AG04450 (cell line): ENCODE measurements at places on chromosomes 2 and 18.

- DNase-seq = no peak
Measured at GRCh38 chr2:165804719-165805118, 10.7 kb upstream of the GALNT3 start.

GRCh38 chr18:35413163-35413511 is 36.0 kb upstream of the ZNF396 start:
- DNase-seq = no peak

DNA sequence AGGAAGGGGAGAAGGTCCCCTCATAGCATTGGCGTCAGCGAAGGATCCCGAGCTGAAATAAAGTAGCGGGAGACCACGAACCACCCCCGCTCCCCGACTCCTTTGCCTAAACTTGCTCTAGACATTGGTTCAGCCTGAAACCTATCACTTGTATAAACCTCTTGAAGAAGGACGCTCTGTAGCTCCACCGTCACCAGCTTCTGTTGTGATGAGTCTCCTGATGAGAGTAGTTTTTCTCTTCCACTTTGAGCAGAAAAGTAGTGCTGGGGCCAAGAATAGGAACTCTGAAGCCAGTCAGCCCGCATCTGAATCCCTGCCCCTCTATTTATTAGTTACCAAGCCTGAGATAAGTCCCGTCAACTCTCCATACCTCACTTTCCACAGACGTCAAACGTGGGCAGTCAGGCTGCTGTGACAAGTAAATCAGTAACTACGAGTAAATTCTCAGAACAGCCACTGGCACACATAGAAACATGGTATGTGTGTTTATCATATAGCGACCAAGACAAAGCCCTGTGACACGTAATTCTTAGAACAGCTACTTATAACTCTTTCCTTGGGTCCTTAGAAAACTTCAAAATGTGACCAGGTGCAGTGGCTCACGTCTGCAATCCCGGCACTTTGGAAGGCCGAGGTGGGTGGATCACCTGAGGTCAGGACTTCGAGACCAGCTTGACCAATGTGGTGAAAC is 61.7 kb downstream of the CD226 start:
- no peak for DNase-seq

DNA sequence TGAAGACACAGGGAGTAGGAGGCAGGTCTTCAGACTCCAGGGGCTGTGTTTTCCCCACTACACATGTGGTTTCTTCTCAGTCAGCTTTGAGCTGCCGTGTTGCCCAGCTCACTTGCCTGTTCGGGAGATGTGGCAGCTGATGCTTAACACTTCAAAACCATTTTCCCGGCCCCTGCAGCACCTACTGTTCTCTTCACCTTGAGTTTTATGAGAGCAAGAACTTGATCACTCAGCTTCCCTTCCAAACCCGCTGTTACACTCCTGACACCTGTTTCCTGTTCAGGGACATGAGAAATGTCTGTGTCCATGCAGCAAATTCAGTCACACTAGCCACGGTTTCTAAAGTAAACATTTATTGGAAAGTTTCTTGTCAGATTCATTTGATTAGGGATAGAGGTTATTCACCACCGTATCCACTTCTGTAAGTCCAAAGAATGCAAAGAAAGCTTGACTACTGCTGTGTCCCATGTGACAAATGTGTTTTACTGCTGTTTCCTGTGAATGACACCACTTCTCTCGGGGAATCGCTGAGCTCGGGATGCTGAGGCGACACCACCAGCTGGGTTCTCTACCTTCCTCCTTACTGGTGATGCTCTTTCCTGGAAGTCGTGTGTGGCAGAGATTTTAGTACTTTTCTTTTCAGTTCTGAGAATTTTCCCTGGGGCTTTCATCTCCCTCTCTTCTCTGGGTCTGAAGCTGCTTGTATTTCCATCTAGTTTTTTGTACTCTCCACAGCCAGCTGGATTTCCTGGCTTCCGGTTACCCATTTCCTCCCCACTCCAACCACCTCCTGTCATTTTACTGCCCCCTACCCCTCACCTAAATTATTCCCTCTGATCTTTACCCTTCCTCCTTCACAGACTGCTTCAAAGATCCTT is 91.7 kb downstream of the KLF7 start:
- DNase-seq = no peak

DNA sequence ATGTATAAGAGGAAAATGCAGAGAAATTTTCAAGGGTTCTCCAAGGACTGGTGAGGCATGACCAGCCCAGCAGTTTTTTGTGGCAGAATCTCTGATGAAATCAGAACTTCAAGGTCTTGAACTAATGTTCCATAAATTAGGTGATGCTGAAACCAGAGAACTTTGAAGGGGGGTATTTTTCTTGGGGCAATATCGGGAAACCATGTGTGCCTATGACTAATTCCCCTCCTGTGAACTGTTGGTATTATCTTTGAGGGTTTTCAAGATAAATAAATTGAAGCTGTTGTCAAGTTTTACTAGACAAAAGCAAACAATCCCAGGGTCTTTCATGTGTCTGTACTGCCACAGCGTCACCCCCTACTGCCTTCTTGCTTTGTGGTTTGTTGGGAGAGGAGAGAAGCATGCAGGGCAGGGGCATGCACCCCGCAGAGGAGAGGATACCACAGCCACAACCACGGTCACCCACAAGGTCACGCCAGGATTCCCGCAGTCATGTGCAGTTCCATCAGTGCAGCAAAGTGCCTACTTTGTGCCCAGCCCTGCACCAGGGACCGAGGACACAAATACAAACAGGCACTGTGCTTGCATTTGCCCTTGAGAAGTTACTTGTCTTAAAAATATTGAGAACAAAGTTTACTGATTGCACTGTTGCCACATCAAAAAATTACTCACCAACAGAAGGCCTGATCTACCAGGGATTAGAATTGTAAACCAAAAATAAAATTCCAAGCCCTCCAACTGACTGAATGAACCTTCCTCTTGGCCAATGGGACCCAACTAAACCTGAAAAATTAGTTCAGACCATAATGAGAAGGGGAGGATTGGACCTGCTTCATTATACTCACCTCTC is 413.3 kb upstream of the TRIB2 start:
- DNase-seq = no peak

DNA sequence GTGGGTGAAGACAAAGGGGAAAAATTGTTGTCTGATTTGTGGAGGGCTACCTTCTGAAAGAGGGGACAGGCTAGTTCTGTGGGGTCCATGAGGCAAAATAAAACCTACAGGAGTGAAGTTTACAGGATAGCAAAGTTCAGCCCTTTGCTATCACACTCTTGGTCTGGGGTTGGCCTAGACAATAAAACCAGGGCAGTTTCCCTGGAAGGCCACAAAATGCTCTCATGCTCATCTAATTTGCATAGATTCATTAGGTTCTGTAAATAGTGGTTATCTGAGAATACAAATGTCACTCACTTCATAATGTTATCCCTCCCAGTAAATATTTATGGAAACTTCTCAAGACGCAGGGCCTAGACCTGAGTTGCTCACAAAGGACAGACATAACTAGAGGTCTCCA is 63.6 kb downstream of the INSIG2 start:
- no peak for DNase-seq

DNA sequence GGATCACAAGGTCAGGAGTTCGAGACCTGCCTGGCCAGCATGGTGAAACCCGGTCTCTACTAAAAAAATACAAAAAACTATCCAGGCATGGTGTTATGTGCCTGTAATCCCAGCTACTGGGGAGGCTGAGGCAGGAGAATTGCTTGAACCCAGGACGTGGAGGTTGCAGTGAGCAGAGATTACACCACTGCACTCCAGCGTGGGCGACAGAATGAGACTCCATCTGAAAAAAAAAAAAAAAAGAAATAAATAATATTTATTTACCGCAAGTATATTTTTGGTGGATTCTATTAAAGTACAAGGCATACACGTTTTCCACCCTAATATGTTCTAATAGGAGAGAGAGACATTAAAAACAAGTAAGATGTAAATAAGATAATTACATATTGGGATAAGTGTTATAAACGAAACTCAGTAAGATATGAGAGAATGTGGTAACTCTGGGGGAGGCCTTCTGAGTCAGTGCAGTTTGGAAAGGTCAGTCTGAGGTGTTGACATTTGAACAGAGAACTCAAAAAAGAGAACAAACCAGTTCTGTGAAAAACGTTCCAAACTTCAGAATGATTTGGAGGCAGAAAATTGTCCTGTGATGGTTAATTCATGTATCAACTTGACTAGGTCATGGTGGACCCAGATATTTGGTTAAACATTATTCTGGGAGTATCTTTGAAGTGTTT is 8.8 kb upstream of the POLI start:
- no peak for DNase-seq

DNA sequence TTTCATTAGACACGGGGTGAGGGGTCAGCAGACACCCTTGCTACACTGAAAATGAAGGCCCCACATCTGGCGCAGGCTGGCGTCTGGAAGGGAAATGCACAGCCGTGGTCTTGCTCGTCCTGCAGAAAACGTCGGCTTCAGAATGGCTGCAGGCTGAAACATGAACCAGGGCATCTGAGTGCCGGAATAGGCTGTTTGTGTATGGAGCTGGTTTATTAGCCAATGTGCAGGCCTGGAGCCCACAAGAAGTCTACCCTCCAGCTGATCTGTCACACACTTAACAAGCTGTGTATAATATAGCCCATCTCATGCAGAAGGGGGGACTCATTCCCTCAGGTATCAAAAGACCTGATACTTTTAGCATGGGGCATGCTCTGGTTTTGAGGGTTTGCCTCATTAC is 153.4 kb upstream of the SOX11 start:
- DNase-seq = no peak

DNA sequence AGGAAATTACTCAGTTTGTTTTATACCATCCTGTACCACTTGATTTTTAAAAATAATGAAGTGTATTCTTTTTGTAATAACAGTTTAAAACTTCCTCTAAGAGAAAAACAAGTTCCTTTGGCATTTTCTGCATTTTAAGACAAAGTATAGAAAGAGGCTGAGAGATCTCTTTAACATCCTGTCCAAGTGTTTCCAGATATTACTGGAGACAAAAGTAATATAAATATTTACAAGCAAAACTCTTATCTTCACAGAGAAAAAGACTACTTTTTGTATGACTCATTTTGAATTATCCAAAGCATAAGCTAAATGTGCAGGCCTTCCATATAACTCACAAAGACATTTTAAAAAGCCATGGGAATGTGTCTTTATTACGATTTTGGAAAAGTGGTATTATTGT is 221.1 kb downstream of the RDH14 start:
- peak; percentile 29 for DNase-seq

DNA sequence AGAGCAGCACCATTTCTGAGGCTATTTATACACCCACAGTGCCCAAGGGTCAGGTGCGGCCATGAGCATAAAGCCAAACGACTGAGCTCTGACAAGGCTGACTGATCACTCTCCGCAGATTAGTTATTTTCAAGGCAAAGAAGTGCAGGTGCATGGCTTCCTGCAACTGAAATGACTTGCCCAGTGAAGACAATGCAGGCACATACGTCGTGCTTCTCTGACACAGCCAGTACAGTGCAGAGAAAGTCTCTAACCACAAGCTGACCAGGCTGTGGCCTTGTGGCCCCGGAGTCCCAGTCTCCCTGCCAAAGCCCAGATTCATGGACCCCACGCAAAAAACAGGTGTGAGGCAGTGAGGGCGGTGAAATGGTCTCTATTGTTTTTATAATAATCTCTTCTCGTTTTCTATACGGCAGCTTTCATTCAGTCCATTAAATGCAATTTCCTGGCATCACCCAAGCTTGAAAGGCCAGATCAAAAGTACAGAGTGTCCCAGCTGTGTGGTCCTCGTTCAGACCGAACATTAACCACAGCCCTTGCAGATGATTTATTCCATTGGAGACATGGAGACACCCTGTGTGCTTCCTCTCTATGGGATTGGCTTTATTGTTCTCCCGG is 447.0 kb upstream of the ID2 start:
- DNase-seq = no peak

DNA sequence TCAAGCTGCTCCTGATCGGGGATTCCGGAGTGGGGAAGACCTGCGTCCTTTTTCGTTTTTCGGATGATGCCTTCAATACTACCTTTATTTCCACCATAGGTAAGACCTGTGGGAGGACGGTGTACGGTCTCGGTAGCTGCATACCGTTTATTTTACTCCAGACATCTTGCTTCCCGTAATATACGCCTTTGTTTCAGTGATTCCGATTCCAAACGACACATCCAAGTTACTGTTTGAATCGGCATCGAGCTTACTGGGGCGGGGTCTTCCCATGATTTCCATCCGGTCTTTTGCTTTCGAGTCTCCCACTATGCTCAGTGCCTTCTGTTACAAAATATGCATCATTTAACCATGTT is 731 bp downstream of the RAB10 start:
- no peak for DNase-seq

DNA sequence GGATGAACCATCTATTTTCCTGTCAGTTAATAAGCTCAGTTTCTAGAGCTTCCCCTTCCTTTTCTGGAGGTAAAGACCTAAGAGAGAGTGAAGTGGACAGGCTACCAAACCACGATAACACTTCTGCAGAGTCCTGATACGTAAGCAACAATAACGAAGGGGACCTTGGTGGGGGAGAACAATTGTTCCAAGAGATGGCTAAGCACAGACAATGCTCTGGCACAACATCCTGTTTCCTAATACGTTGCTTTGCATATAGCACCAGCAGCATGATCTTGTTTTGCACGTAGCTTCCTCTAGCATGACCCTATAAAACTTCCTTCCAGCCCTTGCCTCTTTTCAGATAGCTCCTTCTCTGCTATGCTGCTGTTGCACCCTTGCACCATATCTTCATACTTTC is 247.3 kb downstream of the RAD51AP2 start:
- no peak for DNase-seq

- DNase-seq = no peak
Measured at GRCh38 chr18:63142594-63143225, 176.9 kb downstream of the BCL2 start.

DNA sequence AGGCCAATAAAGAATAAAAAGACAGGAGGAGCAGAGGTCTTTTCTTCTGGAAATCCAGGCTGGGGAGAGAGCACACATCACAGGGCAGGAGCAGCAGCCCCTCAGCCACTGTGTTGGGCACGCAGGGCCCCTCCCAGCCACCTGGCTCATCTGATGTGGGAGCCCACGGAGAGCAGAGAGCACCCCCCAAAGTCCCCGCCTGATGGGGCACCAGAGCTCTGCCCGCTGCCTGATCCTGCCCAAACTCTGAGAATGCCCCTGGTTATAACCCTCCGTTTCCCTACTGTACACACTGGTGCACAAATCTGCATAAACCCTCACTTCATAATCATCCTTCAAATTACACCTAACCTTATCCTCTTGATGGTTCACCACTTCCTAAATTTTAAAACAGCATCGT is 111.3 kb downstream of the HDAC4 start:
- no peak for DNase-seq

DNA sequence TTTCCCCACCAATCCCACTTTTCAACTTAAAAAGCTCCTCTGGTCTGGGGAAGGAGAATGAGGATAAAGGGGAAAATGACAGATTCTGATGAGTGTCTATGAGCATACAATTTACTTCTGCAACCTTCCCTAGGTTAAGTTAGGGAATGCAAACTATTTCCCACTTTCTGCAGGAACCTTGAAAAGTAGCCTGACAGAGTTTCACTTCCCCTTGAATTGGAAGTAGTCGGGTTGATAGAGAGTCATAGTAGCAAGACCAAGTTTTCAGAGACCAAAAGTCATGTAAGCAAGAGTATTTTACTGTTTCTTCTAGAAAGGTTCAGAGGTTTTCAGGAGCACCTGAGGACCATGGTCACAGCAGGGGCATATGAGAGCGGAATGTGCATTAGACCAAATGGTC is 815.1 kb downstream of the CPS1 start:
- no peak for DNase-seq

GRCh38 chr2:152861349-152861942 is 143.0 kb downstream of the ARL6IP6 start:
- no peak for DNase-seq
